ENCODE measurements at places on chromosomes 5 and 9.

DNA sequence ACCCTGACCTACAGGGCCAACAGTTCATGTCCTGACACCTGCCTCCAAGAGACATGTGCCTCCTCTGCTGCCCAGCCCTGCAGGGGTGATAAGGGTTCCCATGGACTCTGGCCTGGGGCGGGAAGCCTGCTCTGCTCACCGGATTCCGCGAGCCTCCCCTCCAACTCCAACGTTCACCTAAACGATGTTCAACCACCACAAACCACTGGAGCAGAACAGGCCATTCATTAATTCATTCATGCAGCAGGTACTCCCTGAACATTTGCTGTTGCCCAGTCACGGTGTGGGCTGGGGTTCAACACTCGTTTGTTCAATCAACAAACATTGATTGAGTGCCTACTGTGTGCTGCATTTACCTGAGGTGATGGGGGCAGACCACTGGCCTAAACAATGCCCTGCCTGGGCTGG is 3.3 kb upstream of the UAP1L1 start:
- DNase-seq, result no peak

- no peak for DNase-seq
Measured at GRCh38 chr5:172802567-172803176, 31.4 kb upstream of the ERGIC1 start.

DNA sequence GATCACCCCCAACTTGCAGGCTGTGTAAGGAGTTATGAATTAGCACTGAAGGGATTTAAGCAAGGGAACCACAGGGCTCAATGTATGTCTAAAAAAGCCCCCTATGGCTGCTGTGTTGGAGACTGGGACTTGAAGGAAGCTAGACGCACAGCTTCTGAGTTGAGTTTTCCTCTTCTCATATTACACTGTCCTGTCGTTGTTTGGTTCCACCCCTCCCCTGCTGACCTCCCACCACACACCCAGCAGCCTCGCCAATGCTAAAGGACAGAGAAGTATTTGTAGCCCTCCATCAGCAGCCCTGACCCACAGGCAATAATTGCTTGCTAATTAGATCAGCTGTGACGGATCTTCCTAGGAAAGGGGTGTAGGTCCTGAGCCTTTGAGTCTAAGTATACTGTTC is 15.1 kb upstream of the CARTPT start:
- DNase-seq, result no peak

GRCh38 chr5:32961059-32961415 is 249.9 kb downstream of the NPR3 start:
- peak; percentile 25 for DNase-seq

GRCh38 chr5:57524348-57525060 is 41.9 kb upstream of the ACTBL2 start:
- no peak for DNase-seq

DNA sequence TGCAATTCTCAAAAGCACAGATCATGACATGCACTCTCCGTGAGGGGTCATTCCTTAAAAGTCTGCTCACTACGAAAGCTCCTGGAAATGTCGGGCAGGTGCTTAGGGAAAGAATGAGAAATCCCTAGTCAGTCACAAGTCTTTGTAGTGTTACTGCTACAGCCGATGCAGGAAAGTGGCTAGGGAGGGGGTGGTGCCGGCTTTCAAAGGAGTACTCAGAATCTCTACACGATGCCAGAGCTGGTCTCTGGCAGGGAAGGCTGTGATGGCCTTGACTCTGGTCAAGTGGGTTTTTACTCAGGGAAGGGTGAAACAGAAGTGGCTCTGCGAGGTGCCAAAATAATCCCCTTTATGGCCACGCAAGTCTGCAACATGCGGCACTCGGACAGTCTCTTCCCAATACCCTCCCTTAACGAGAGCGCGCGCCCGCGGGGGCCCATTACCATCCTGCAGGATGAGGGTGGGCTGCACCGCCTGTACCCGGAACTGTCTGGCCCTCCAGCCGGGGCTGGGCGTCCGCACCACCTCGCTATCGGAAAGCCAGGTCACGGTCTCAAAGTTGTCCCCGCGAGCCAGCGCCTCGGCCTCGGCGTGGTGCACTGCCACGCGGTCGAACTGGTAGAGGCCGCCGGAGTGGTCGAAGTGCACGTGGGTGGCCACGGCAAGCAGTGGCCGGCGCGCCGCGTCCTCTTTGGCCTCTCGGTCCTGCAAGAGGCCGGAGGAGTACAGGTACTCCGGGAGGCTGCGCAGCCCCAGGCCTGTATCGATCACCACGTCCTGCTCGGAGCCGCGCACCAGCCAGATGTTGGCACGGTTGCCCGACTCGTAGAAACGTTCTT is 956 bp downstream of the MBLAC2 start:
- DNase-seq, result no peak

DNA sequence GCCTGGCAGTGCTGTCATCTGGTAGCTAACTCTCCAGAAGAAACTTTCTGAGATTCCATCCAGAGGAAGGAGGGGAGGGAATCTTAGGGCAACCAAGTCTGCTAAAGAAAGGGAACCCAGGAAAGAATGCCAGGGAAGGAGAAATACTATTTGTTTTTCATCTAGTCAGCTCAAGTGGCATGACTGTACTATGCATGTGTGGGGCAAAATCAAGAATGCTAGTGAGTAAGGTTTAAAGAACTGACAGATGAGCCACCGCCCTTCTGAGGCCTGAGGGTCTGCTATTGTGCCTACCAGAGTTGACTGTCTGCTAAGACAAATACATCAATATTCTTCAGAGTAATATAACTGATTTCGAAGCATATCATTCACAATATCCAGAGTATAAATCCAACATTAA is 204.2 kb downstream of the SLC12A2 start:
- DNase-seq, result no peak

GRCh38 chr9:5499157-5499556 is 11.2 kb upstream of the PDCD1LG2 start:
- no peak for DNase-seq

DNA sequence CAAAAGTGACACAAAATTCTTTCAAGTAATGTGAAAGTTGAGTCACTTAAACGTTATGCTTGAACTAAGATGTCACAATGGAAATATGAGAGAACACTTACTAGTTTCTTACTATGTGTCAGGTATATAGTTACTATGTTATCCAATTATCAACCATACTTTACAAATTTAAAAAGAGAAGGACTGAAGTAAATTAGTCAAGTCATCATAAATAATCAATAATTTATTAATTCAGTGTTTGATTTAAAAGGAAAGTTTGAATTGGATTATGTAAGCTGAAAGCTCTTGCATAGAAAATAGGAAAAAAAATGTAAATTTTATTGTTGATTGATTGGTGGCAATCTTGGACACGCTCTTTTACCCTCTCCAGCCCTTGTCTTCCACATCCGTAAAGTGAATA is 76.3 kb downstream of the GABRA1 start:
- DNase-seq, result no peak

DNA sequence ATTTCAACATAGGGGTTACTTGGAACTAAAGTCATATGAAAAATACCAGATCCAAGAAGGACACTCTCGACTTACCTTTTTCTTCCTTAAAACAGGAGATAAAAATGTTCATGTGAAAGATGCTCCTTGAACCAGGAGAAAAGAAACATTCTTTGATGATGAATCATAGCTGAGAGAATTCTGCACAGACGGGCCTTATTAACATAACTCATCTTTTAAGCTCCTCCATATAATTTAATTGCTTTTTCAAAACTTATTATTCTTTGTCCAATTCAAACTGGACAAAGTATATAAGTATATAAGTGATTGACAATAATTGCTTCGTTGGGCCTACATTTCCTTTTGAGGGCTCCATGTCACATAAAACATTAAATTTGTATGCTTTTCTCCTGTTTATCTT is 945.2 kb upstream of the C9orf72 start:
- no peak for DNase-seq

DNA sequence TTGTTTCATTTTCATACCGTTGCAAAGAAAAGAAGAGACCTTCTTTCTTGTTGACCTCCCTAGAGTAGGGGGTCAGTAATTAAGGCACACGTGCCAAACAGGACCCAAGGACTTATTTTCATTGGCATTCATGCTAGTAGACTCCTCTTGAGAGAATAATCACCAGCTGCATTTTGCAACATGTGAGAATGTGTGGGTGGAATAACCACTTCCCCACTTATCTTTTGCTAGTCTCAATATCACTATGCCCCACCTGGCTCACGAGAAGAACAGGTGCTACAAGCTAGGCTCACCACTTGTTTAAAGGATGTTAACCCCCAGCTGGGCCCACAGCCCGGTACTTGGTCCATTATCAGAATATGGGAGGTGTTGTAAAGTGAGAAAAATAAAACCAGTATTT is 460.7 kb upstream of the MEF2C start:
- DNase-seq, result no peak

- DNase-seq, result peak; percentile 80
Measured at GRCh38 chr5:142674531-142675469, 11.1 kb downstream of the FGF1 start.
